Body of pancreas (tissue), 4 donors: ENCODE measurements at places on chromosomes 1 and 21. TPM values are rescaled to one million over a fixed set of nuclear protein-coding genes. Genes with fewer than 3 reads are reported as not detected.

- peaks cover 18% of the 10 kb centered on the region for H3K4me1 ChIP-seq
- no peaks in the 10 kb centered on the region for H3K36me3 ChIP-seq
- no peak overlapping the region for H3K4me3 ChIP-seq
- DNase-seq, result no peak
These were observed 206.4 kb upstream of the RAB4A start for GRCh38 chr1:229064320-229065168.

DNA sequence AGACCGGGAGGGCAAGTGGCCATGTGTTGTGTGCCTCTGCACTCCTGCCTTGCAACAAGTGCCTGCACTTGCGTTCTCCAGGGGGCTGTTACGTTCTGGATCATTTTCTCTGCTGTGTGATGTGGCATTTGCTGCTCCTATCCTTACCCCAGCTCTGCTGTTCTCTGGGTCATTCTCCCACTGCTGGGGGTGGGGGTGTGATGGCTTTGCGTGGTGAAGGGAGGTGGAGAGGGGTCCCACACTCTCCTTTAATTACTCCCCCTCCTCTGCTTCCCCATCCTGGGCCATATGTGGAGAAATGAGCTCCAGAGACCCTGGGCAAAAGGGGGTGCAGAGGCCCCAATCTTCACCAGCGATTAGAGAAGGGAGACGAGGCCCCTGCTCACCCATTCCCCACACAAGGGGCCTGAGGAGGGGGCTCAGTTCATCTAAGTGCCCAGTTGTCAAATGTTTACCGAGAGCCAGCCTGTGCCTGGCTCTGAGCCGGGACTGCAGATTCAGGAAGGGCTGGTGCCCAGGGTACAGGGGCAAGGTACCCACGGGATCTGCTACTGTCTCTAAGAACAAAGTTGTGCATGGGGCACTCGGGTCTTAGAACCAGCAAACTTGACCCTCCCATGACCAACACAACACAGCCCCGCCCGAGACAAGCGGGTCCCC lies 355.4 kb downstream of the PTPRU start:
- H3K27ac ChIP-seq, result no peak overlapping the region
- no peaks in the 10 kb centered on the region for H3K27me3 ChIP-seq
- no peak overlapping the region for H3K4me3 ChIP-seq
- no peaks in the 10 kb centered on the region for H3K36me3 ChIP-seq
- no peaks in the 10 kb centered on the region for H3K4me1 ChIP-seq

DNA sequence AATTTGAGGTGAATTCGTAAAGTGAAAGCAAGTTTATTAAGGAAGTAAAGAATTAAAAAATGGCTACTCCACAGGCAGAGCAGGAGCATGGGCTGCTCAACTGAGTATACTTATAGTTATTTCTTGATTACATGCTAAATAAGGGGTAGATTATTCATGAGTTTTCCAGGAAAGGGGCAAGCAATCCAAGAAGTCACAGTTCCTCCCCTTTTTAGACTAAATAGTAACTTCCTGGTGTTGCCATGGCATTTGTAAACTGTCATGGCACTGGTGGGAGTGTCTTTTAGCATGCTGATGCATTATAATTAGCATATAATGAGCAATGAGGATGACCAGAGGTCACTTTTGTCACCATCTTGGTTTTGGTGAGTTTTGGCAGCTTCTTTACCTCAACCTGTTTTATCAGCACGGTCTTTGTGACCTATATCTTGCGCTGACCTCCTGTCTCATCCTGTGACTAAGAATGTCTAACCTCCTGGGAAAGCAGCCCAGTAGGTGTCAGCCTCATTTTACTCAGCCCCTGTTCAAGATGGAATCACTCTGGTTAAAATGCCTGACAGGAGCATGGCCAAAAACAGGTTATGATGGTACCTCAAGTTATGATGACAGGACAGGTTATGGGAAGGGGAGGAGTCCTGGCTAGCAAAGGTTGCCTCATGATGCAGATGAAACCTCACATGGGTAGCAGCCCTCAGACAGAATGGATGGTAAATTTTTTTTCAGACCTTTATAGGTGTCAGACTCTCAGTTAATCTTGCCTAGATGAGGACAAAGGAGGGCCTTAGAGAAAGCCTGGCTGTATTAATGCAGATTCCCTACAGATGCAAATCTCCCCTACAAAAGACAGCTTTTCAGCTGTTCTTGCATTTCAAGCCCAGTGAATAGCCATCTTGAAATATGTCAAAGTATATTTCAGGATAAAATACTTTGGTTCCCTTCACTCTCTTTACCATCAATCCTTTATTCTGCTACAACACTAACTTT lies 49.7 kb downstream of the SIPA1L2 start:
- no peaks in the 10 kb centered on the region for H3K36me3 ChIP-seq
- no peaks in the 10 kb centered on the region for H3K4me1 ChIP-seq
- H3K27me3 ChIP-seq, result no peaks in the 10 kb centered on the region
- no peak overlapping the region for H3K27ac ChIP-seq
- DNase-seq, result no peak

DNA sequence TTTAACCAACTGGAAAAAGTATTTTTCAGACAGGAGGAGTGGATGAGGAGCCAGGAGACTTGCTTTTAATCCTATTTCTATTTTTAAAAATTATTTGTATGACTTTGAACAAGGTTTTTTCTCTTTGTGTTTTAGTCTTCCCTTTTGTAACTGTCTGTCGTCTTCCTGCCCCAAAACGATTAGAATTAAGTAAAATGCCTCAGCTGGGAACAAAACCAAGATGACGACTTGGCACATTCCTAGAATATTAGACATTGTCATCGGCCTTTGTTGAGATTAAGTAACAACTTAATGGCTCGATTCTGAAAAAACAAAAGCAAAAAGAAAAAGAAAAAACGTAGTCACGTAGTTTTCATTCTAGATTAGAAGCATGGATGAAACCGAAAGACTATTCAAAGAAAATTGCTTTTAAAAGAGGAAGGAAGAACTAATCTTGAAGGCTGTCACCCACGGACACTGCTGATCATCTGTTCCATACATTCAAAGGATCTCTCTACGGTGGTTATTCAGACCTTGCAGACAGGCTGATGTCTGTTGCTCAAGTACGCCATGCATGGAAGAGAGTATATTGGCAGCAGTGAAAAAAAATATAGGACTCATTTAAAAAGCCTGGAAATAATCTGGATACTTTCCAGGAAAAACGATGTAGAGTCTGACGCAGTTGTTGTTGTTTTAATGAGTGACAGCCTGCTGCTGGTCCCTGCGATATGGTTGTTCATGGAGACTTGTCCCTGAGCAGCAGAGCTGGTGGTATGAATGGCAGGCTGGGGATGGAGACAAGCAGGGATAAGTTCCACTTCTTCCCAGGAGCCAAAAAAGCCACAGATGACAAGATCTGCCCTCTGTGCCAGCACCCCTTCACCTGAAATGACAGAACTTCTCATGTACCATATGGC lies 16.8 kb downstream of the GNG4 start:
- no peak overlapping the region for H3K4me3 ChIP-seq
- H3K4me1 ChIP-seq, result no peaks in the 10 kb centered on the region
- H3K27me3 ChIP-seq, result no peaks in the 10 kb centered on the region
- no peak for DNase-seq

DNA sequence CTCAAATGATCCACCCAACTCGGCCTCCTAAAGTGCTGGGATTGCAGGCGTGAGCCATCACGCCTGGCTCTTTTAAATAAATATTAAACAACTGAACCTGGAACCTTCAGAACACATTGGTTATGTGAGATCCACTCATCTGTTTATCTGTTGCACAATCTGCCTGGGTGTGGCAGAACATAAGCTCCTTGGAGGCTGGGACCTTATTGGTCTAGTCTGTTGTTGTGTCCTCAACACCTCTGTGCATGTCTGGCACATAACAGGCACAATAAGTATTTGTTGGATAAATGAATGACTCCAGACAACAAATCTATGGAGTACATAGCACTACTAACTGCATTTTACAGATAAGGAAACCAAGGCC lies 4.1 kb upstream of the NBL1 start:
- H3K4me1 ChIP-seq, result peaks cover 12% of the 10 kb centered on the region
- H3K27me3 ChIP-seq, result no peaks in the 10 kb centered on the region
- DNase-seq, result no peak
- H3K4me3 ChIP-seq, result no peak overlapping the region
- H3K36me3 ChIP-seq, result no peaks in the 10 kb centered on the region
- no peak overlapping the region for H3K27ac ChIP-seq

KRTAP19-8 gene
- total RNA-seq, result not detected

SYCP1 gene
- total RNA-seq, result not detected

BMP8A gene
- not detected for total RNA-seq

TLR5 gene
- 8.2 TPM for total RNA-seq
